Esophagus muscularis mucosa (tissue), 4 donors: ENCODE measurements at places on chromosomes 1 and 21. TPM values are rescaled to one million over a fixed set of nuclear protein-coding genes. Genes with fewer than 3 reads are reported as not detected.

- no peak for DNase-seq
Observed at GRCh38 chr1:225437710-225438437, 10.0 kb upstream of the LBR start.

DNA sequence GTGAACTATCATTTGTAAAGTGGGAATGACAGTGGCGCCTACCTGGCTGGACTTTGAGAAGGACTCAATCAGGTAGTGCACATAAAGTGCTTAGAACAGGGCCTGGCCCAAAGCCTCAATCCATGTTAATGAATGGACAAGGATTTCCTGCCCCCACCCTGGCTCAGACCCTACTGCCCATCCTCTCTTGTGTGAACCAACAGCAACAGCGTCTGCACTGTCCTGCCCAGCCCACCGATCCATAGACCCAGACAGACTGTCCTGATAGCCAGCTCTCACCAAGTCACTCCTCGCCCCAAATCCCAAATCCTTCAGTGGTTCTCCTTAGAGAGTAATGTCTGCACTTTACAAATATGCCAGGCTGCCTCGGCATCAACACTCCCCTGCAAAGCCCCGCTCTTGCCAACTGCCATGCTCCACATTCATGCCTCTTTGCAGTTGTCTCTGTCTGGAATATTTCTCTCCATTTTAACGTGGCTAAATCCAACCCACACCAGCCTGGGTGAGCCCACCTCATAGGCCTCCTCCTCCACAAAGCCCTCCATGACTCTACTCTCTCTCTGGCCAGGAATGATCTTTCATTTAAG lies 157.6 kb upstream of the EDN2 start:
- no peak for DNase-seq

DNA sequence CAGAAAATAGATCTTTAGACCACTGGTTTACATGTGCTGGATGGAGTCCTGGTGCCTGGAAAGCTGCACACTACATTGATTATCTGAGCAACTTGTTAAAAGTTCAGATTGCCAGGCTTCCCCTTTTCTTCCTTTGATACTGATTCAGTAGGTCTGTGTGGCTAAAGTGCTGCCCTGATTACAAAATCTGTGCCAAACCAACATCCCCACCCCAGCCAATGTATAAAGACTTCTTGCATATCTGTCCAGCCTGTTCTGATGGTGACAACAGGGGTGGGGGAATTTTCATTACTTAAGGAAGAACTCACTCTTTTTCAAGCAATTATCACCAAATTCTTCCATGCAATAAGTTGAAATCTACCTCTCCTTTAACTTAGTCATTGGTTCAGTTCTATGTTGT lies 135.5 kb downstream of the TNFSF18 start:
- no peak for DNase-seq

The BCAR3 gene
- total RNA-seq: 20.2 TPM

GRCh38 chr1:37945743-37946702 lies 830 bp downstream of the INPP5B start:
- DNase-seq: no peak

DNA sequence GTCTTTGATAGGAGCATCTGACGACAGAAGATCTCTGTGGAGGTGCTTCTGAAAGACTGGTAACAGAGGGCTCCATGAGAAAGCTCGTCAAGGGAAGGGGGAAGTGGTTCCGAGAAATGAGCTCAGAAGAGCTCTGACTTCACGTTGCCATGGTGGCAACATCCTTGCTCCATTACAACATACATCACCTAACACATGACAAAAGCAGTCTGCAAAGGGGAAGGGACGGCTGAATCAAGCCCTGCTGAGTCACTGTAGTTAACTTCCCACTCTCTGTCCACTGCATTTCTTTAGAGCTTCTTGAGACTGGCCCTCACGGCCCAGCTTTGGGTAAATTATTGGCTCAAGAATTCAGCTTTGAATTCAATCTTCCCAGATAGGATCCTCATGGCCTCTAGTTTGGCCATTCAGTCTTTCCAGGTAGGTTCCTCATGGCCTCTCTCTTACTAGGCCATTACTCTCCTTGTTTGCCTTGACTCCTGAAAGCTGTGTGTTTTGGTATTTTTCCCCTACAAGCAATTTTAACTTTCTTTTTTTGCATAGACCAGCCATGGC lies 88.0 kb upstream of the ZNF648 start:
- no peak for DNase-seq

The PBXIP1 gene
- 280 TPM for total RNA-seq
